H1 (cell line): ENCODE measurements at places on chromosomes 7 and 10. TPM values are rescaled to one million over a fixed set of nuclear protein-coding genes. Genes with fewer than 3 reads are reported as not detected.

LIPA gene
- total RNA-seq: 32.4 and 35.6 TPM in 2 replicates

- no peak overlapping the region for H3K27ac ChIP-seq
- no peak overlapping the region for H3K4me3 ChIP-seq
- H3K4me1 ChIP-seq: no peaks in the 10 kb centered on the region
- no peak for DNase-seq
- H3K27me3 ChIP-seq: no peaks in the 10 kb centered on the region
Observed at GRCh38 chr10:8794860-8795259, 740.4 kb downstream of the GATA3 start.

NEBL gene
- 10.5 TPM in 2 replicates for total RNA-seq

GPC2 gene
- 44.8 and 46.8 TPM in 2 replicates for total RNA-seq

GRCh38 chr10:71244431-71245419 is 32.4 kb downstream of the UNC5B start:
- no peak overlapping the region for H3K27ac ChIP-seq
- H3K36me3 ChIP-seq: no peaks in the 10 kb centered on the region
- no peaks in the 10 kb centered on the region; the same call in 1 of the 2 replicates for H3K4me1 ChIP-seq
- H3K4me3 ChIP-seq: no peak overlapping the region
- H3K27me3 ChIP-seq: no peaks in the 10 kb centered on the region
- no peak for DNase-seq

AIFM2 gene
- 3.0 and 4.0 TPM in 2 replicates for total RNA-seq

GRCh38 chr10:111261081-111261615 is 184.3 kb downstream of the ADRA2A start:
- DNase-seq: no peak
- no peak overlapping the region for H3K4me3 ChIP-seq
- no peaks in the 10 kb centered on the region for H3K27me3 ChIP-seq
- no peaks in the 10 kb centered on the region for H3K4me1 ChIP-seq
- H3K27ac ChIP-seq: no peak overlapping the region
- H3K36me3 ChIP-seq: no peaks in the 10 kb centered on the region
